Kidney (tissue), 22 donors: ENCODE measurements at places on chromosomes 13 and 19.
A peak's percentile ranks its signal among the peaks of the same experiment; 100 is the strongest.

DNA sequence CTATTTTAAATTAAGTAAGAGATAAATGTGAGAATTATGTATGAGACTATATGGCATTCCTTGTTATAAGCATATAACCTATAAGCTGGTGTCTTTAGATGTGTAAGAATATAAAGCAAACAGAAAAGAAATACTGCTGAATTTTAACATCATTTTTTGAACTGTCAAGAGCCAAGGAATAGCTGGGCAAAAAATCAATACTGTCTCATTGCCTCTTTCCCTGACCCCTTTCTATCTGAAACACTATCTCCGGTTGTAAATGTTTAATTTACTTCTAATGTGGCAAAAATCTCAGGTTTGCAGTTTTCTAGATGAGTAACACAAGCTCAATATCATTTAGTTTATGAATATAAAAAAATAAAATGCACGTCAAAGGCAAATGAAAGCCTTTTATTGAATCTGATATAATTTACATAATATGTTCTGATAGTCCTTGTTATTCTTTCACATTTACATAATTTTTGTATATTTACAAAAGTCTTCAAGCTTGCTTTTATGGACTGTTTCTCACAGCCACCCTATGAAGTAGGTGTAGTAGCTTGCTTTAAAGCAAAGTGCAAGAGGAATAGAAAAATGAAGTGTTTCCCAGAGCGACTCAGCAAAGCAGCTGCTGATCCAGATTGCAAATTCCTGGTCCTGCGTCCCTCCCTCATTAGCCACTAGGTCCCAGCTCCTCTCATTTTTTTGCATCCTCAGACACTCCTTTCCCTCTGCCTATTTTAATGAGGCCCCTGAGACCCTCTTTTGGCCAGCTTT is 188.2 kb upstream of the RFC3 start:
- no peak for DNase-seq

GRCh38 chr13:33479105-33479504 is 193.6 kb upstream of the STARD13 start:
- DNase-seq: no peak

- DNase-seq: peak; percentile 84
Measured at GRCh38 chr13:114044486-114044885, 70.6 kb upstream of the C13orf46 start.

DNA sequence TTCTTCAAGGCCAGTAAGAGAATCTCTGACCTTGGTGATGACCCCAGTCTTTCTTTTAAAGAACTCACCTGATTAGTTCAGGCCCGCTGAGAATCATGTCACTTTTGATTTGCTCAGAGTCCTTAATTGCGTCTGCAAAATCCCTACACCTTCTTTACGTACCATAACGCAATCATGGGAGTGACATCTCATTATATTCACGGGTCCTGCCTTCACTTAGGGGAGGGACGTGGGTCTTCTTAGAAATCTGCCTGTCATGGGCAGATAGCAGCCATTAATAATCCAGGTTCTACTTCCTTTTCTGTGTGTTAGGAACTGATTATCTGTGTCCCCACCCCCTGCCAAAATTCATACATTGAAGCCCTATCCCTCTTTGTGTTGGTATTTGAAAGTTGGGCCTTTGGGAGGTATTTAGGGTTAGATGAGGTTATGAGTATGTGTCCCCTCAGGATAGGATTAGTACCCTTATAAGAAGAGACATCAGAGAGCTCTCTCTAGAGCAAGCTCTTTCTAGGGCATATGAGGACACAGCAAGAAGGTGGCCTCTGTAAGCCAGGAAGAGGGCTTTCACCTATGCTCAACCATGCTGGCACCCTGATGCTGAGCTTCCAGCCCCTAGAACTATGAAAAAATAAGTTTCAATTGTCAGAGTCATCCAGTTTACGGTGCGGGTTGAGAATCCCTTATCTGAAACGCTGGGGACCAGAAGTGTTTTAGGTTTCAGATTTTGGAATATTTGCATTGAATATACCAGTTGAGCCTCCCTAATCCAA is 9.9 kb downstream of the TPP2 start:
- DNase-seq: no peak

GRCh38 chr19:33424181-33424580 is 50.7 kb downstream of the CEBPG start:
- no peak for DNase-seq

DNA sequence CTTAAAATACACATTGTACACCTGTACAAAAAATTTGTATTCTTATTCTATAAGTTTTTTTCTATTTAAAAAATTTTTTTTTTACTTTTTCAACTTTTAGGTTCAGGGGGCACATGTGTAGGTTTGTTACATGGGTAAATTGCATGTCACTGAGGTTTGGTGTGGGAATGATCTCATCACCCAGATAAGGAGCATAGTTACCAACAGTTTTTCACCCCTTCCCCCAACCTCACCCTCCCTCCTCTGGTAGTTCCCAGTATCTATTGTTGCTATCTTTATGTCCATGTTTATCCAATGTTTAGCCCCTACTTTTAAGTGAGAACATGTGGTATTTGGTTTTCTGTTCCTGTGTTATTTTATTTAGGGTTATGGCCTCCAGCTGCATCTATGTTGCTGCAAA is 89.9 kb downstream of the CDK8 start:
- no peak for DNase-seq

GRCh38 chr13:29707876-29708543 is 112.5 kb upstream of the SLC7A1 start:
- DNase-seq: no peak

- no peak for DNase-seq
Measured at GRCh38 chr13:31631746-31632145, 107.6 kb upstream of the RXFP2 start.

DNA sequence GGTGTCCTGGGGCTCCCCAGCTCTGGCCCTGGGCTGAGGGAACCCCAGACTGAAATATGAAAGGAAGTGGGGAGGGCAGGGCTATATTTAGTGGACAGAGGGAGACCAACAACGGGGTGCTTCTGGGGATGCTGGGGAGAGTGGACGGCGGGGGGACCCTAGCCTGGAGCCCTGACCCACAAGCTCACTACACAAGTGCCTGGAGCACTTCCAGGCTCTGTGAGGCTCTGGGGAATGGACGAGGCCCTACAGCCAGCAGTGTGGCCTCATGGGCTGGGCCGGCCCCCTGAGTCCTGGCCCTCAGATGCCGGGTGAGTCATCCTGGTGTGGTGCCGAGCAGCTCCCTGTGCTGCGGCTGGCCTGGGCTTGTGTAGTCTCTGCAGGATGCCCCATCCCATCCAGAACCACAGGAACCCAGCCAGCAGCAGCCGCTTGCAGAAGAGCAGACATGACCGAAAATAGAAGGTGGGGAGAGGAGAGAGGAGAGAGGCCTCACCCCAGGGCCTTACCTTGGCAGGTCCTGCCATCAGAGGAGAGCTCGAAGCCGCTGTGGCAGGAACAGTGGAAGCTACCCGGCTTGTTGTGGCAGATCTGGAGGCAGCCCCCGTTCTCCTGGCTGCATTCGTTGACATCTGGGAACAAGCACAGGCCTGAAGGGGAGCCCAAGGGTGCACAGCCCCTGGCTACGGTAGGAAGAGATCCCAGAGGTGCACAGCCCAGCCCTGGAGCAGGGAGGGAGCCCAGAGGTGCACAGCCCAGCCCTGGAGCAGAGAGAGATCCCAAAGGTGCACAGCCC is 26.1 kb downstream of the GAS6 start:
- DNase-seq: no peak

- DNase-seq: no peak
Measured at GRCh38 chr19:1076951-1077350, 10.0 kb downstream of the ARHGAP45 start.

DNA sequence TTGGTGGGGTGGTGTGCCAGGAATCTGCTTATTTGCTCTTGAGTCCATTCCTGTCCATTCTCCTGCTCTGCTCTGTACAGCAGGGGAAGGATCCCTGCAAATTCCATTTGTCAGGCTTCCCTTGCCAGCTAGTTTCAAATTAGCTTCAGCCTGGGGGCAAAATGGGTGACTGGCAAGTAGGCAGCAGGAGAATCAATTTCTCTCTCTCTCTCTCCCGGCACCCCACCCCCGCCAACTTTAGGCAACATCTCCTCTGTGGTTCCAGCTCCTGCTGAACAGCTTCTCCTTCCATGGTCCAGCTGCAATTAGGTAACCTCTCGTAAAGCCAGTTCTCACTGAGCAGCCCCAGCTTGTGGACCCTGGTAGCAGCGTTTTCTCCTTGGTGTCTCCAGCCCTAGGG is 6.7 kb upstream of the MYCBP2 start:
- no peak for DNase-seq

- DNase-seq: no peak
Measured at GRCh38 chr19:3443840-3444694, 36.3 kb downstream of the SMIM24 start.

DNA sequence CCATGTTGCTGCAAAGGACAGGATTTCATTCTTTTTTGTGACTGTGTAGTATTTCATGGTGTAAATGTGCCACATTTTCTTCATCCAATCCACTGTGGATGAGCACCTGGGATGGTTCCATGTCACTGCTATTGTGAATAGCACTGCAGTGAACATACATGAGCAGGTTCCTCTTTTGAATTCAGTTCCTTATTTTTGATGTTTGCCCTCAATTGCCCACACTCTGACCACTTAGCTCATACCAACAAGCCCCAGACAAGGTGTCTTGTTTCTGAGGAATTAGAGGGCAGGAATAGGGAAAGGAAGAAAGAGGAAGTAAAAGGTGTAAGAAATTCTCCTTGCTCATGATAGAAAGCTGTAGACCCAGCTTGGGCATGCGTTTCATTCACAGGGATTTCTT is 244.2 kb upstream of the ZNF507 start:
- DNase-seq: no peak

DNA sequence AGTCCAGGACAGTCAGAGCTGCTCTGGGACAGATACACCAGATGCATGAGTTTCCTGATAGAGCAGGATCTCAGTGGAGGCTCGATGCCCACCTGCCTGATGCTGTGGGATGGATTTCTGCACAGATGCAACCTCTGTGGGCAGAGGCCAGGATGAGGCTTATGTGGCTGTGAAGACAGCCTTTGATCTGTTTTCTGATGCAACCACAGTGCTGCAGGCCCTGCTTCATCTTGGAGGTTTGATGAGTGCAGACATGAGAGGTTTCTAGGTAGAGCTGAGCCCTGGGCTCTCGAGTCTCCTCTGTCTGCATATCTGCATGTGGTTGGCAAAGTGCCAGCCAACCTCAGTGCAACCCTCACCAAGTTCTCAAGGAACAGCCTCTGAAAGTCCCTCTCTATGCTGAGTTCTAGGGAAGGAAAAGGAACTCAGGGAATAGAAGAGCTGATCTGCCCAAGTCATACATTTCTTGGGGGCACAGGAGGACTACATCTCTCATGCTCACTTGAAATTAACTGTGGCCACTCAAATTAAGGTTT is 23.1 kb upstream of the TSHZ3 start:
- DNase-seq: no peak

- no peak for DNase-seq
Measured at GRCh38 chr13:49997955-49998354, 1.1 kb downstream of the TRIM13 start.

GRCh38 chr13:20994441-20994821 is 67.0 kb downstream of the LATS2 start:
- no peak for DNase-seq

GRCh38 chr19:33678796-33679585 is 57.2 kb downstream of the CHST8 start:
- DNase-seq: no peak

GRCh38 chr13:34570698-34571353 is 371.2 kb upstream of the NBEA start:
- DNase-seq: no peak

DNA sequence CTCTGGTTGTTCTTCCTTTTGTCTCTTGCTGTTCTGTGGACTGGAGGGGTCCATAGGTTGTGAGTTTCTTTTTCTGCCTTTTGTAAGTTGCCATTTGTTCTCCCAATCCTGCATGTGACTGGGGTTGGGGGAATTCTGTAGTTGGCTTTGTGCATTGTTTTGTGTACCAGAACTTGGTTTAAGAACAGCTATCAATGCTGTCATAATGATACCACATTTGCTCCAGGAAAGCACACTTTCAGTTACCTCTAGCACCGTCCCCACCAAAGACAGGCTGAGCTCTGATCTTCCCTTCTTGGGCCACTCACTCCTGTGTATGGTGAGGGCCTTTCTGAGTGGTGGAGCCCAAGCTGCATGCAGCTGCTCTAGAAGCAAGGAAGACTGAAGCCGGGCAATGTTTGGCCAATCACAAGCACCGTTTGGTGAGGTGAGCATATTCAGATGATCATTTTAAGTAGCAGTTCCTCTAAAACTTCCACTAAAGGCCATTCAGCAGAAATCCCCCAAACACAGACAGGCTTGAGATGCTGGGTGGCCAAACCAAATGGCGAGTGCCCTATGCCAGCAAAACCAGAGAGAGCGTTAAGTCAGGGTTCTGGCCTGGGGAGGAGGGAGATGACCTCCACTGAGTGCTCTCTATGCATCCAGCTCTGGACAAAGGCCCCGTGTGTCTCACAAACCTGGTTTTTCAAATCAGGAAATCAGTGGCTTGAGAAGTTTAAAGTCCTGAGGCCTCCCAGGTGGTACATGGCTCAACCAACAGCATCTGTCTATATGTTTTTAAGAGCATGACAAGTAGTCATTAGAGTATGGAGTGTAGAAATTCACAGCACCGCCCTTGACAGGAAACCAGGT is 120.7 kb upstream of the SPATA13 start:
- DNase-seq: no peak

DNA sequence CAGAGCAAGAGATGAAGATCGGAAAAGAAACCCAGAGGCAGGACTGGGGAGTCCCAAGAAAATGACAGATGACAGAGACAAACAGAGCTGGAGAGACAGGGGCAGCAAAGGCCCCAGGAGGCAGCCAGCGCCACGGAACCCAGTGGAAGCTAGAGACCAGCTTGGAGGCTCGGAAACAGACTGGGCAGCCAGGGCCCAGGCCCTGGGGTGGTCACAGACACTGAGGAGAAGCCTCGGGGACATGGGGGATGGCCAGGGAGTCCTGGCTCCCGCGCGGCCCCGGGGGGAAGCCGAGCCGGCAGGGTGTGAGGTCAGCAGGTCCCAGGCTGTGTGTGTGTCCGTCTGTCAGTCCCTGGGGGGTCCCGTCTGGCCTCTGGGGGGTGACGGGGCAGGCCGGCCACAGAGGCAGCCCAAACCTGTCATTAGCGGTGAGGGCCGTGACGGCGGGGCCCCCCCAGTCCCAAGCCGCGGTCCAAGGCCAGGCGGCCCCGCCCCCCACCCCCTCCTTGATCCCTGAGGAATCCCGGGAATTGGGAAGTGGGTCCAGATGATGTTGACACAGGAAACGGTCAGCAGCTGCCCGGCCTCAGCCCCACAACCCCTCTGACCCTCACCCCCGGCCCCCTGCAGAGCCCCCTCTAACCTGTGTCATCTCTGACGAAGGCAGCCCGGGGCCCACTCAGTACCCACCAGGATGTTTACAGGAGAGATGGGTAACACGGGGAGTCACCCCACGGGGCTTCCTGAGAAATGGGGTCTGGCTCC is 2.5 kb upstream of the TMEM190 start:
- DNase-seq: peak; percentile 79
